H1 (cell line): ENCODE measurements at places on chromosomes 7 and 10.

- no peak for DNase-seq
Observed at GRCh38 chr7:71535616-71536015, 403.7 kb downstream of the GALNT17 start.

GRCh38 chr7:149180722-149181449 is 14.5 kb upstream of the ZNF282 start:
- DNase-seq: no peak

- DNase-seq: peak; percentile 98
Observed at GRCh38 chr7:30938435-30939316, 25.1 kb upstream of the GHRHR start.

DNA sequence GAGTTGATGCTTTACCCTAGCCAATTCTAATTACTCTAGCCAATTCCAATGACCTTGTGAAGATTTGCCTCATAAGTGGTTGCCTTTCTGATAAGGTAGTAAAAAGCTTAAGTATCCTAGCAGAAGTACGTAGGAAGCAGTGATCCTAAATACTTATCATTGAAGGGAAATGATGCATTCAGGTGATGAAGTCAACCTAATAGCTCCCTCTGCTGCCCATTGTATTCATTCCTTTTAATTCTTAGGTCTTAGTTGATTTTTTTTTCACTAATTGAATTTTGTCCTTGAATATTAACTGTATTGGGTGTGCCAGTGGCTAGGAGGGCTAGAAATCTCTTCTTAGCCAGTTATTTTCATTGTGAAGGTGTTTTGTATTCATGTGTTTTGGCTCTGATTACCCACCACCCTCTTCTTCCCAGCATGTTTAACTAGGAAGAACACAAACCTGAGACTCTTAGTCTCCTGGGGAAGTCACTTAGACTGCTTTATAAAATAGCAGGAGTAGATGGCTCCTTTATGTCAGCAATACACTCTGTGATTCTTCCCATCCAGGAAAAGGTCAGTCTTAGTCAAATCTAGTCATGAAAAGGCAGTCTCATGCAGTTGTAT is 46.3 kb downstream of the PLEKHA8 start:
- DNase-seq: no peak

DNA sequence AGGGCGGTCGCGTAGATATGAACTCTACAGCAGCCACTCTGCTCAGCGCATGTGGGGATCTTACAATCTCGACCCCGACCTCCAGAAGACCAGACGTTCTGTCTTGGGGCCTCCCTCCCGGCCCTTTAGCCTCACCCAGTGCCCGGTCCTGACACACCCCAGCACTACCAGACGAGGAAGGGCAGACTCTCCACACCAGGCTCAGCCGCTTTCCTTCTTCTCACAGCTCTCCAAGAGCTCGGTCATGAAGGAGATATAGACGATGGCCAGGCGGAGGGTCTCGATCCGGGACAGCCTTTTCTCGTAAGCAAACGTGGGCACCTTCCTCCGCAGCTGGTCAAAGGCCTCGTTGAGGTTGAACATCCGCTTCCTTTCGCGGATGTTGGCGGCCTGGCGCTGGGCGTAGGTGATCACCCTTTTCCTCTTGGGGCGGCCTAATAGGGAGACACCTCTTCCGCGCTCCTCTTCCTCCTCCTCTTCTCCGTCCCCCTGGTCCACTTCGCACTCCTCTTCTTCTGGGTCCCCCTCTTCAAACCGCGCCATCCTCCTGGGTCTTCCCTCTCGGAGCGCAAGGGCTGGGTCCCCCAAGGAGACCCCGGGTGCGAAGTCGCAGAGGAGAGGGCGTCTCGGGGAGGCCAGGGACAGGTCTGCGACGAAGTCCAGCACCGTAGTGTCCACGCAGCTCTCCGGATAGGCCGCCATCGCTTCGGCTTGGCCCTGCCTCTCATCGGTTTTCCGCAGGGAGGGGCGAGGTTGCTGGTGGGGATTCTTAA is at the start of gene FERD3L:
FERD3L (minus strand) TSS at position 761 of the 773 bp plus-strand sequence; CDS start at position 702, 59 bp downstream.
- no peak for DNase-seq
